ENCODE measurements at places on chromosomes 1 and 21.

- no peak for DNase-seq
Measured at GRCh38 chr21:31173881-31174555, 135.7 kb upstream of the KRTAP19-8 start.

DNA sequence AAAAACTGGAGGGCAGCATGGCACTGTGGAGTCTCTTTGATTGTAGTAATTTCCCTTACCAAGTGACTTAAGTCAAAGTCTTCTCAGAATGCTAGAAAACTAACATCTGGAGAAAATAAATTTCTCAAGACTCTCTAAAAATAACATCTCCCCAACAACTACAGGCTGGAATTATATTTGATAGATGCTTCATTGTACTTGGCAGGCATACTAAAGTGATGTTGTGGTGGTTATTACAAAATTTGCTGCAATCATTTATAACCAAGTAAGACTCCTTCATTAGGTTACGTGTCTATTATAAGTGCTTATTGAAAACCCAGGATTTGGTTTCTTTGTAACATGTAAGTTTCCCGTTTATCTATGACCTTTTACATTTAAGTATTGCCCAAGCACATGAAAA, 132.9 kb upstream of the NRIP1 start:
- no peak for DNase-seq

- DNase-seq, result peak; percentile 82
Measured at GRCh38 chr1:162230096-162230495, 146.6 kb downstream of the SPATA46 start.

DNA sequence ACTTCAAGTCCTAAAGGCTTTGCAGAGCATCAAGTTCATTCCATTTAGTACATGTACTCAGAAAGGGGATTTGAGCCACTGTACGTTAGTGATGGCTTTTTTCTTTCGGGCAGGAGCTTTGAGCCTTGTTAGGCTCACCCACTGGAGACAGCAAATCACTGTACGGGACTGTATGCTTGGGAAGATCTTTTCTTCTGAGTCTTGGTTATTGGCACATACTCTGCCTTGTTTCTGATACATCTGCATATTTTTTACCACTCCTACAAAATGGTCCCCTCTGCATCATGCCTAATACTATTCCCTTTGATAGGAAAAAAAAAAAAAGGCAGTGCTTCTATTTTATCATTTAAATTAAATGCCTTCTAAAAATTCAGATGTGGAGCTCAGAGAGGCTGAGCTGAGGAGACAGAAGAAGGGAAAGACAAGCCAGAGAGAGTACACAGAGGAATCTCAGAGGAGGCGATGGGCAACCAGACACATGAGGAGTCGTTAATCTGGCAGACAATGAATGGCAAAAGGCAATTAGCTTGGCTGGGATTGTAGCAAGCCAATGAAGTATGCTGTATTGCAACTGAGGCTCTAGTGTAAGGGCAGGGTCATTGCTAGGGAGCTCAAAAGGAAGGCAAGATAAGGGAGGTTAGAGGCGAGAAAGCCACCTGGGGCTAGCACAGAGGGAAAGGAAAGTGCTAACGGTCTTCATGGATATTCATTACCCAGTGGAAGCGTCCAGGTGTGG, 39.4 kb downstream of the PHC2 start:
- peak; percentile 56 for DNase-seq

DNA sequence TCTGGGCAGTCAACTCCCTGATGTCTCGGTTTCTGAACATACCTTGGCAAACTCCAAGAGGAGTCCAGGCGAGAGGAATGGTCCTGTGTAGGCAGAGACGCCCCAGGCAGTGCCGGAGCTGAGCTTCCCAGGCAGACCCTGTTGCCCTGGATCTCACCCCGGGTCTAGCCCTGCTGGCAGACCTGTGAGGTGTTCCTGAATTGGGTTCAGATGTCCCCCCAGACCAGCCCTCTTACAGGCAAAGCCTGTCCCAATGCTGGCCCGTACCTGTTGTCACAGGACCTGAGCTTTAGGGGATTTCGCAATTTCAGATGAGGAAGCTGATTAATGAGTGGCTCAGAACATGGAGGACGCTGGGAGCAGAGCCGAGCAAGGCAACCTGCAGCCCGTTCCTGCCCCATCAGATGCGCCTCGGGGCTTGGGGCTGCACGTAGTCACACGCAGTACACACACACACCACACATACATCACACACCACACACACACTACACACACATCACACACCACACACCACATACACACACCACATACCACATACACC, 38.5 kb upstream of the PDE9A start:
- no peak for DNase-seq

GRCh38 chr1:170729225-170730002, 65.5 kb downstream of the PRRX1 start:
- no peak for DNase-seq

DNA sequence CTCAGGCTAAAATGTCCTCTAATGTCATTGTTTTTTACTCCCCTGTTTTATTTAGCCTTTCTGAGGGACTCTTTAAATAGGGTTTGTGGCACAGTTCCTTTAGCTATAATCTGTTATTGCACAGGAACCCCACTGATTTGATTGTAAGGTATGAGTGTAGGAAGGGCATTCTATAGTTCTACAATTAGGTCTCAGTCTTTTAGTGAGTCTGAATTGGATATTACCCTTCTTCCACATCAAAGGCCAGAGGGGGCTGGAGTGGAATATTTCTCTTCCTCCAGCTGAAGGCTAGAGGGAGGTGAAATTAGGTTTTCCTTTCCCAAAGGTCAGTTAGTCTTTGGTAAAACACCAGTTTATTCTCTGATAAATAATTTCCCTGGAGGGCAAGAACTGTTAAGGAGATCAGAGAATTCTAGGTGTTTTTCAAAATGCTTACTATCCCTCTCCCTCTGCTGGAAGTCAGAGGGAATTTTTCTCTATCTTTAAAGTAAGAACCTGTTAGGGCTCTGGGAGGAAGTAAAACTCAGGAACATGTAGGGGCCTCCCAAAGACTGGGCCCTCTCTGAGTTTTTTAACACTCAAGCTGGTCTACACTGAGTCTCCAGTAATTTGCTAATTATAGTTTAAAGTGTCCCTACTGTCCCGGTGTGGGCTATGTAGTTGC, 176.3 kb upstream of the ZNHIT6 start:
- peak; percentile 76 for DNase-seq

DNA sequence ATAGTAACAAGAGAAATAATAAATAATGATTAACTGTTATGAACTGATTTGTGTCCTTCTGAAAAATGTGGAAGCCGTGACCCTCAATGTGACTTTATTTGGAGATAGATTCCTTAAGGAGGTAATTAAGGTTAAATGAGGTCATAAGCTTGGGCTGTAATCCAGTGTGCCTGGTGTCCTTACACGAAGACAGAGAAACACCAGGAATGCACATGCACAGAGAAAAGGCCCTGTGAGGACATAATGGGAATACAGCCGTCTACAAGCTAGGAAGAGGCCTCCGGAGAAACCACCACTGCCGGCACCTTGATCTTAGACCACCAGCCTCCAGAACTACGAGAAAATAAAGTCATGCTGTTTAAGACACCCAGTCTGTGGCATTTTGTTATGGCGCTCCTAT, 215.9 kb downstream of the NEGR1 start:
- DNase-seq, result no peak

DNA sequence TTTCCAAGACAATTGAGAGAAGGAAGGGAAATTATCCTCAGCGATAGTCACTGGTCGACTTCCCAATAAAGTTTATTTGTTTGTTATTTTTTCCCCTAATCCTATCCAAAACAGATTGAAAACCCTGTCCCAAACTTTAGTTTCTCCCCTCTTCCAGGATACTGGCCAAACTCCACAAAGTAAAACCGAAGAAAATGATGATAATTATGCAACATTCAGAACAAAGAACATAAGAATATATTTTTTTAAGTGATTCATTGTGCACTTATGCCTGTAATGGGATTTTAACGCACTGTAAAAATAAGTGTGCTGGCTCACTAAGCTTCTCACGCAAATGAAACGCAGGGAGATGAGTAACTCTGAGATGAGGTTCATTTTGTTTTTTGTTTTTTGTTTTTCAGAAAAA, 6.0 kb downstream of the GLIS1 start:
- no peak for DNase-seq

DNA sequence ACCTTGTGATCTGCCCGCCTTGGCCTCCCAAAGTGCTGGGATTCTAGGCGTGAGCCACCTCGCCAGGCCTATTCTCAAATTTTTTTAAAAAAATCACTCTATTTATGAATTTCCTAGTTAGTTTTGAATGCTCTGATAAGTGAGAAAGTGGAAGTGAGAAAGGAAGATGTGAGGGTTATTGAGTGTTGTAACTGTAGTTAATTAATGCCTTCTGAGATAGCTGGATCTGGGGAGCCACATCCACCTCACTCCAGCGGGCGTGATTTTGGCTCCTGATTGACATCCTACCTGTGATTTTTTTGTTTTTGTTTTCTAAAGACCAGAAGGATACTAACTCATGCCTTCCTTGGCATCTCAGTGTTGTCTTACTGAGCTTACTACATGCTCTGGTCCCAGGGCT, 65.6 kb downstream of the ST3GAL3 start:
- DNase-seq, result no peak

DNA sequence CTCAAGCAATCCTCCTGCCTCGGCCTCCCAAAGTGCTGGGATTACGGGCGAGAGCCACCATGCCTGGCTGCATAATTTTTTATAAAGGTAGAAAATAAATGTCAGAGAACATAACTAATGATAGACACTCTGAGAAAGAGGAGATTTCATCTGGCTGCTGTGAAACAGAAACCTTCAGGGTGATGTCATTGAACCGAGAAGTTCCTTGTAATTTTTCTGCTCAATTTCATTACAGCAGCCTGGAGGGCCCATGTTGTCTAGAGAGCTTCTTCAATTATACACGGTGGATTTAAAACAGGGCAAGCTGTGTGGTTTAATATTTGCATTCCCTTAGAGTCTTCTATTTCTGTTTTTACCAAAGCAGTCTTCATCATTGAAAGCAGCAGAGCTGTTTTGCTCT, 64.3 kb upstream of the MORC3 start:
- DNase-seq, result no peak

GRCh38 chr1:147722124-147722523, 38.3 kb downstream of the GJA5 start:
- DNase-seq, result no peak

GRCh38 chr1:164953815-164954214, 394.8 kb downstream of the PBX1 start:
- DNase-seq, result no peak

DNA sequence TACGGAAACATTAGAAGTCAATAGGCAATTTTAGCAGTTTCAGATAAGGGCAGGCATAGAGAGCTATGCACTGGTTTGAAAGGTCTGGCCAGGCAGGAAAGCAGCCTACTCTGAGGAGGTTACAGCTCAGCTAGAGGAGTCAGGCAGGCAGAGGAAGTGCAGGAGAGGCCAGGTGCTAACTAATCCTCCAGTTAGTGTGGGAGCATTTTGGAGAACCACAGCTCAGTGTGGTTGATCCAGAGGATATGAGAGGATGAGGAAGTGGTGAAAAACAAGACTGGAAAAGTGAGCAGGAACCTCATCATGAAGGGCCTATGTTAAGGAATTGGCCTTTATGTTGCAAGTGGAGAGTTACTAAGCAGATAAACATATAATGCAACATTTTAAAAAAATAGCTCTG, 282.4 kb upstream of the SGIP1 start:
- no peak for DNase-seq
